ENCODE measurements at places on chromosomes 6 and 20.

DNA sequence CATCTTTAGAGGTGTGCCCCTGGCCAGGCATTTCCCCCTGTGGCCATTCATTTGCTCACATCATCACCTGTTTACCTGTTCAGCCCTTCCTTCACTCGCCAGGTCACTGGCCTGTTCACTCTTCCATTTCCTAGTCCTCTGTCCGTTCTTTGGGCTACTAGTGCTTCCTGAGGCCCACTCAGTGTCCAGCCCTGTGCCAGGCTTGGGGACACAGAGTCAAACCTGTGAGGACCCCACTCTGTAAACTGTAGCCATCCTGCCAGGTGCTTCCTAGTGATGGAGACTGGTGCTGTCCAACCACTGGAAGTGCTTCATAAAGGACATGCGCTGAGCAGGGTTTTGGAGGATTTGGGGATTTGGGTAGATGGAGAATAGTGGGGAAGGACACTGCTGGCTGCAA is 3.5 kb downstream of the DLGAP4 start:
- no peak for DNase-seq

GRCh38 chr6:8063761-8064637 is at the start of gene BLOC1S5:
TSS of gene BLOC1S5 (minus strand) at chr6:8064389. CDS start at chr6:8064376, 13 bp downstream.
- peak; percentile 99 for DNase-seq

DNA sequence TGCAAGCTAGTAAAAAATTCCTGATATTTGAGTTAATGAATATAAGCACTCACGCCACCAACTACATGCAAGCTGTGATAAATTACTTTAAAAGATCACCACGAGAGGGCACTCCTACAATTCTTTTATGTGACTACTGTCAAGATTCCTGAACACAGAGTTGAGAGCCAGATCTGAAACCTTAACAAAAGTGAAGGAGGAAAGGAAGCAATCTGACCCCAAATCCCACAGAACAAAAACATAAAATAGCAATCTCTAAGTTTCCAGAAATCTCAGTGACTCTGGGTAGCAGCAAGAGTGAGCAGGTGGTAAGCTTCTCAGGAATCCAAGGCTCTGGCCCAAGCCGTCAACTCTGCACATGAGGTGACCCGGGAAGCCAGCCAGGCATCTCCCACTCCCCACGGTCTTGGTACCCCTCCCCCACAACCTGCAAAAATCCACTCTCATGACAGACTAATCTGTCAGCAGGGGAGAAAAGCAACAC is 55.1 kb downstream of the STAU1 start:
- DNase-seq, result no peak

- no peak for DNase-seq
Measured at GRCh38 chr20:50913690-50914375, 17.4 kb downstream of the ADNP start.

DNA sequence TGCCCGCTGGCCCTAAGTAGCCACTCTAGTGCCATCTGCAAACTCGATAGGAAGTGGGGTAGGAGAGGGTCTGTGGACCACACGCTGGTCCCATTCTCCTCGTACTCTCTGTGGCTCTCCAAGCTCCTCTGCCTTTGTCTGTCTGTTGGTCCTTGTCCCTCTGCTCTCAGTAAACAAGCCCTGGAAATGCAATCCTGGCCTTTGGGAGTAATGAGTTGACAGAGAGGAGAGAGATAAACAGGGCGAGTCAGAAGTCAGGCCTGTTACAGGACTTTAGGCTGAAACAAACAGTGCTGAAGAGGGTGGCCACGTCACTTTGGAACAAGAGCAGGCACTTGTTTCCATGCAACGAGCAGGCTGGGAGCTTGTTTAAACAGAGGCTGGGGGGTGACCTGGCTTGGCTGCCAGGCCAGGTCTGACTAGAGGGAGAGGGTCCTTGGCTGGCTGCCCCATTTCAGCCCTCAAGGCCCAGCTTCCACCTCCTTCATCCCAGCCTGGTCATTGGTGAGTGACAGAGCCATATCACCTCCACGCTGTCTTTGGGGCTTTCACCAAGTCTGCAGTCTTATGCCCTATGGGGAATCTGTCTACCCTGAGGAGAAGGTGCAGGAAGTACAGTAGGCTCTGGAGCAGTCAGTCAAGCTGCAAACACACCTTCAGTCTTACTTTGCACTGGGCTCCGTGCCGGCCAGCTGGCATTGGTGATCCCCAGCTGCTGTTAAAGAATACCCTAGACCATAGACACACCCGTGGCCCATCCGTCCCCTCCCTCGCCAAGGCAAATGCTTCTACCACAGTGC is 22.6 kb downstream of the FOXP4 start:
- DNase-seq, result no peak

GRCh38 chr6:138869398-138869797 is 73.5 kb downstream of the ECT2L start:
- DNase-seq, result no peak

DNA sequence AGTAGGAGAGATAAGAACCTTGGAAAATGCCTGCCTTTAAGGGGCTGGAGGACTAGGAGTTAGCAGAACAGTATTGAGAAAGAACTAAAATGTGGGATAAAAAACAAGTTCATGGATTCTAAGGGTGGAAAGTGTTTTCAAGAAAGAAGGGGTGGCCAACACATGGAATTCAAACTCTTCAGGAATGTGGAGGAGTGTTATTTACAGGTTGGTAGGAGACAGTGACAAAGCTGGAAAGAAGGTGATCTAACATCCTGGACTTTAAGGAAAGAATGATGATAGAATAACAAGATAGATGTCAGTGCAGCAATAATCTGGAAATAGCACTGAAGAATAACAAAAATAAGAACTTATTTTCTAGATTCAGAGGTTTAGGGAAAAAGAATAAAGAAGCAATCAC is 54.0 kb upstream of the TNFRSF21 start:
- DNase-seq, result no peak

- peak; percentile 41 for DNase-seq
Measured at GRCh38 chr6:33840048-33840926, 36.5 kb upstream of the MLN start.

DNA sequence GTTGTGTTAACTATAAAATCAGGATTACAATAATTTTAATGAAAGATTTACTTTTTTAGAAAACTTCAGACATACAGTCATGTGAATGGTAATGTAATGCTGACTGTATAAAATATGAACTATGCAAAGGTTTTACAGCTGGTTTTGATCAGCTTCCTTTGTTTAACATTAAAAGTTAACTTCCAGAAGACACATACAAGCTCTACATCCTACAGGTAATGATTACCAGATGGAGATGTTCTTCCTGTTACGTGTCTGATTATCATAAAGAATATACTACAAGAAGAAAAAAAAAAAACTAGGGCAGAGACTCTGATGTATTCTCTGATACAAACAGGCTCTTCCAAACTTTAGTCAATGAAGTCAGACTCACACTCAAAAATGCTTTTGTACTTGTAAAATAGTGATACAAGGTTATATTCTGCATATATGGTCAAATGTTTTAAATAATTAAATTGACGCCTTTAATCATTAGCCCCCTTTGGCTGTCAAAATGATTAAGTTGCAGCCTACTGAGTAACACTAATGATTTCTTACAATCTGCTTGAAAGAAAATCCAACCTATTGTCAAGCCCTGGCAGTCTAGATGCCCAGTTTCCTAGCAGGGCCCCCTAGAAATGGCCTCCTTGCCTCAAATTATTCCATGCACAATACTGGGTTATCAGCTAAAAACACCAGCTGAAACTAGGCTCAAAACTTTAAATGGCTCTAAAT is 251.8 kb upstream of the RUNX2 start:
- no peak for DNase-seq

DNA sequence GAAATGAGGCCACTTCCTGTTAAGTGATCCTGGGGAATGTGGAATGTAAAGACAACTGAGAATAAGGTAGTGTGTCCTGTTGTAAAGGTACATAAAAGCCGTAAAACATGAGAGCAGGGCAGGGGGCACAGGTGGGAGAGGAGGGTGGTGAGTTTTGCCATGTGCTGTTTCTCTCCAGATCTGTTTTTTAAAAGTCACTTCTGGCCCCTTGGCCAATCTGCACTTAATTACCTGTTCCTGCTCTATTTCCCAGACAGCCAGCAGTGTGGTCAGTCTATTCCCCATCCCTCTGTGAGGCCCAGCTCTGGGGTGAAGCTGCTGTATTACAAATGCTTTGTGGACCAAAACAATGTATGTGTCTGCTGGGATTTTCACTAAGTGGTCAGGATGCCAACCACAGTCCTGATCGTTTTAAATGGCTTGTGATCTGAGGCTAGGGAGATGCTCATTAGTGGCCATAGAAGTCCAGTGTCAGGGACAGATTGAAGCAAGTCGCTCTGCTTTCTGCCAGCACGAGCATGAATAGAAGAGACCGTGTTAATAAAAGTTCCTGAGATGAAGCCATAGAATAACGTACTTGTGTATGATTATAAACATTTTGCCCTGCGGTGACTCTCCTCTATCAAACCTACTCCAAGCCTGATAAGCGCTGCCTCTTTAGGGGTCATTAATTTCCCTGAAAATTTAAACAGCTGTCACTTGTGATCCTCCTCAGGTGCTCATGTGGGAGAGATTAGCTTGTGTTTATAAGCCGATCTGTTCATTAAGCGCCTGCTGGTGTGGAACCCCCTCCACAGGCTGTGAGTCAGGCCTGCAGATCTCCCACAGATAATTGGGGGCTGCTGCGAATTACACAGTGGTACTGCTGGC is 111.8 kb upstream of the CENPW start:
- DNase-seq, result no peak

GRCh38 chr20:51366155-51366886 is 176.2 kb downstream of the NFATC2 start:
- DNase-seq, result no peak

- DNase-seq, result no peak
Measured at GRCh38 chr6:43927532-43928210, 157.7 kb downstream of the VEGFA start.

Measured in activated T-cell treated with anti-CD3 and anti-CD28 coated beads, Interleukin-2, amount 50 U/mL, for 48 hours (primary cell).